ENCODE measurements at places on chromosomes 4 and X.

DNA sequence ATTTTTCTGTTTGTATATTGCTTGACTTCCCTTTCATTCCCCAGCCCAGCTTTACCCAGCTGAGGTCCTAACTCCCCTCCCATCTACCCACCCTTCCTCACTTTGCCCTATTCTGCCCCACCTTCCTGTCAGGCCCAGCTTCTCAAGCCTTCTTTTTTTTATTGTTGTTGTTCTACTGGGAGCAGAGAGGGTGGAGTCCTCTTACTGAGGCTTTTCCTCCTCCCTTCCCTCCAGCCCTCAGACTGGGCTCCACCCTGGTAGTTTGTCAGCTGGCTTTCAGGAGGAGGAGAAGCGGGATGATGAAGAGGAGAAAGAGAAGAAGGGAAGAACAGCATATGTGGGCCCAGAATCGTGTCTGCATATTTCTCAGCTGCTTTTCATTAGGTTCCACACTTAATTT is 3.2 kb upstream of the KLF8 start:
- no peak for DNase-seq

DNA sequence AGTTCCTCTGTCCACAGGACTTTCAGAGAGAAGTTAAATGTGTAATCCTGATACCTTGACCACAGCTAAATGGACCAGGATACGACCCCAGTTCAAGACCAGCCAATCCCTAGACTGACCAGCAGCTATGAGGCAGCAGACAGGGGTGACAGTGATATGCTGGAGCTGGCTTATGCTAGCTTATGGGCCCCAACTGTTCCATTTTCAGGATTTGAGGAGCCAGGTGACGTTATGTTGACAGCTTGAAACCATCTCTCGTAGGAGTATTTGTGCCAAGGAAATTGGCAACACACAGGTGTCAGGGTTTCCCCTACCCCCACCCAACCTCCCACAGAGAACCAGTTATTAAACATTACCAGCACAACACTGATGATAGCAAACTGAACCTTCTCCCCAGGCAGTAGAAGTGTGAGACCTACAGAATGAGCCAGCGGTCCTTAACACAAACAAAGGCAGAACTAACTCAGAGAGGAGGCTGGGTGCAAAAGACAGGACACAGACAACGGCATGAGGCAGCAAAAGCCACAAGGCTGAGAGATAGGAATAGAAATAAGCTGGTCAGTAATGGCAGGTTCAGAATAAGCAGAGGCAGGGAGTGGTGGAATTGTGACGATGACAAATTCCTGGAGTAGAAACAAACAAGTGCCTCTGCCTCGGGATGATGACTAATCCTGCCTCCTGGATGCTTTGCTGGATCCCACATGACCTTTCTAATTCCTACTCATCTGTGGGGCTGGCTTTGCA is 85.6 kb upstream of the CPEB2 start:
- DNase-seq, result peak; percentile 86

GRCh38 chr4:73922766-73923630 is 53.8 kb downstream of the CXCL1 start:
- DNase-seq, result peak; percentile 78

DNA sequence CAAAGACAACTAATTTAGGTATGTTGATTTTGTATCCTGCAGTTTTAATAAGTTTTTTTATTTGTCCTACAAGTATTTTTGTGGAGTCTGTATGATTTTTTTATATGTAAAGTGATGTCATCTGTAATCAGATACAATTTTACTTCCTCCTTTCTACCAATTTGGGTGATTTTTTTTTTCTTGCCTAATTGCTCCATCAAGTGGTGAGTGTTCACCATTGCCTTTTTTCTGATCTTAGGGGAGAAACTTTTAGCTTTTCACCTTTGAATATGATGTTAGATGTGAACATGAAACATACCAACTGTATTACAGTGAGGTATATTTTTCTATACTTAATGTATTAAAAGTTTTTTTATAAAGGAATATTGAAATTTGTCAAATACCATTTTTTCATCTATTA is 362.3 kb downstream of the PABPC4L start:
- DNase-seq, result no peak

DNA sequence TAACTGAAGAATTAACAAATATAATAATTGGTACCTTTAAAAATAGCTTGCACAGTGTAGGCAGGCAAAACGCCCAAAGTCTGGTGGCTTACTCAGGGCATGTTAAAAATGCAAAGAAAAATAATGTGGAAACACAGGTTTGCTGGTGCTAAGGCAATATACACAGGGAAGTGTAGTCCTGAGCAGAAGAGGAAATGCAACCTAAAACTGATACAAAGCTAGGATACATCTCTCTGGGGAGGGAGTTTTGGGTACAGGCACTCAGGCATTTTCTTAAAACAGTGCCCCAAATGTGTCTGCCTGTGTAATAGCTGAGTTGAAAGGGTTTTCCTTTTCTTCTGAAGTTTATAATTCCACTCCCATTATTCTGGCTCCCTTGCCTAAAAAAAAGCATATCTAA is 47.4 kb downstream of the TMPRSS11E start:
- no peak for DNase-seq

DNA sequence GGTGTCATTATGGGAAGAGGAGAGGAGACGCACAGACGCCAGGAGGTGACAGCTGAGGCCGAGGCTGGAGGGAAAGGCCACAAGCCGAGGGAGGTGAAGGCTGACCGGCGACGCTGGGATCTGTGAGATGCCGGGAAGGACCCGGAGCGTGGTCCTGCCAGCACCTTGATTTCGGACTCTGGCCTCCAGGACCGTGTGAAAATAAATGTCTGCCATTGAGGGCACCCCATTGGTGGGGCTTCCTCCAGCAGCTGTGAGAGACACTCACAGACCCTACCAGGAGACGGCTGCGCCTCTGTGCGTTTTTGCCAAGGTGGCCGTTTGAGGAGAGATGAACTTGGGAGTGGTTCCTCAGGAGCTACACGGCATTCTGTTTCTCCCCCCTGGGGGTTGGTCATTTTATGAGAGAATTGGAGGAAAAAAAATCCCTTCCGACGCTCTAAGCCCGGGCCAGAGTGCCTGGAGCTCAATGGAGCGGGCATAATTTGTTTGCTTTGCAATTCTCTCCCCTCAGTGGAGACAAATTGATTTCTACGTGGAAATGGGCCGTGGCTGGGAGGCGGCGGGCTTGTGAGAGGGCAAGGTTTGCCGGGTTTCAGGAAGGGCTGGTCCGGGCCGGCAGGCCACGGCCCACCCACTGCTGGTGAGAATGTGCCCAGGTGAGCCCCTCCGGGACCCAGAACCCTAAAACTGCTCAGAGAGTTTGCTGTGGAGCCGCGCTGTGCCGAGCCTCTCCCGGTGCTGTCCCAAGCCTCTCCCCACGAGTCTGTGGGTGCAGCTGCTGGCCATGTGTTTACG is 53.9 kb downstream of the CPZ start:
- DNase-seq, result no peak

DNA sequence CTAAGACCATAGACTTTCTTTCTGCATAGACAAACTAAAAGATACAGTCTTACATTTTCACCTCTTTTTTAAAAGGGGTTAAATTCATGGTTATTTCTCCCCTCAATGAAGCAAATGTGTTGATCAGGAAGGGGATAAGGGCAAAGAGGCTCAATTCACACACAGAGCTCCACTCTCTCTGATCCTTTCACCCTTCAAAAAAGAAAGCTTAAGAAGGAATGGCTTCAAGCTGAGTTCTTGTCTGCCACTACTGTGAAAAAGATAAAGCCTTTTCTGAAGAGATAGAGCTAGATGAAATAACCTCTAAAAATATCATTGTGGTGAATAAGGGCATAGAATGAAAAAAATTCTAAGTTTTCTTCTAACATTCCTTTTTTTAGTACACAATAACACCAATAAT is 28.3 kb downstream of the SEPSECS start:
- no peak for DNase-seq

DNA sequence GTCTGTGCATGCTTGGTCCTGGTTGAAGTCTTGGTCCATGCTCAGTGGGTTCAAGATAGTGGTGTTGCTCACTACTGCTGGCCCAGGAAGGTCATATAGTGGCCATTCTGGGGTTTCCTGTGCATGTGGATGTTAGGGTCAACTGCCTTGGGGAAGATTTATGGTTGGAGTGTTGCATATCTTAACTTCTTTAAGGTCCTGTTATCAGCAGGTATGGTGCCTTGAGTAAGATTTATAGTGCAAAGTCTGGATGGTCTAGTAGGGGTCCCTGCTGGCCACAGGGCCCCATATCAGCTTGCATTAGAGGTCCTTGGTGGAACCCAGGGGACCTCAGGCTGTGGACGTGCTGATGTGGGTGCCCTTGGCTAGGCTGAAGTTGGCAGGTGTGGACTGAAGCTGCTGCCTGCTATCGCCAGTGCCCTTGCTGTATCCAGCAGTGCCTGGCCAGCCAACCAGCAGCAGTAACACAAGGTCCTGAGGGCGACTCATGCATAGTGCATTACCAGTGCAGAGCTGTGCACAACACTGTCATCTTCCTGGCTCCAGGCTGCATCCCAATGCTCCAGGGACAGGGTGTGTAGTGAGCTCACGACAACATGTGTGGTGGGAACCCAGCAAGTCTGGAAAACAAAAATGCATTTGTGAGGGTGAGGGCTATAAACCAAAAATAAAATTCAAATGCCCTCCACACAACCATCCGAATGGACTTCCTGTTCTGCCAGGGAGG is 61.0 kb downstream of the BEX3 start:
- DNase-seq, result peak; percentile 2
